Activated CD4-positive, CD25-positive, alpha-beta regulatory T cell treated with anti-CD3 and anti-CD28 coated beads, Interleukin-2, amount 50 U/mL, for 72 hours (primary cell): ENCODE measurements at places on chromosomes 2 and 18.
A peak's percentile ranks its signal among the peaks of the same experiment; 100 is the strongest.

DNA sequence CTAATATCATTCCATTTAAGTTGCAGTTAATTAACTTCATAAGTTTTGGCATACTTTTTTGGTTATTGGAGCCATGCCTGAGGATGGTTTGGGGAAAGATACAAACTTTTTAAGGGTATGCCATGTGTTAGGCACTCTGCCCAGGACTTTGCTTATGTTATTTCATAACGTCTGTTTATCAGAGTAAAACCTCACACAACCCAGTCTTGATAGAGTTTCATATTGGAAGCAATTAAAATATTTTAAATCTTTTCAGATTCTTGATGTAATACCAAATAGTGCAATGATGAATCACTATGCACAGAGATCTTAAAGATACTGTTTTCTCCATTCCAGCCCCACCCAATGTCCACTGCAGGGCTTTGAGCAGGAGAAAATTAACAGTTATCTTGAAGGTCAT is 529.1 kb upstream of the HNMT start:
- no peak for DNase-seq

DNA sequence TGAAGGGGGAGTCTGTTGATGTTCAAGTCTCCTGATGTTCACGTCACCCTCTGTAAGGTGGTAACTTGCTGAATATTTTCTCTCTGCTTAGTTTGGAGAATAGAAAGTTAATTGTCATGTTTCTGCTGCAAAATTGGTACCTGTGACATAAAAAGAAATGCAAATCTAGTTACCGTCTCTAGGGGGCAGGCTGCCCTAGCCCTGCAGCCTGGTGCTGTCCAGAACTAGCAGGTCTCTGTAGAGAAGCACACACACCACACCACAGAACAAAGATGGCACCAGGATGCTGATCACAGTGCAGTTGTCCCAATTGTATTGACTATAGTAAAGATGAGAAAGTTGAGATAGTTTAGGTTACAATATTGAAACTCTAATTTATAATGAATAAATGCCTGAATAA is 47.0 kb downstream of the SLC9A4 start:
- no peak for DNase-seq

GRCh38 chr18:27599202-27599829 is 414.2 kb upstream of the CHST9 start:
- no peak for DNase-seq

- DNase-seq: no peak
Measured at GRCh38 chr2:1887106-1887505, 142.8 kb upstream of the PXDN start.

- DNase-seq: no peak
Measured at GRCh38 chr18:39340418-39340817, 1774.8 kb upstream of the CELF4 start.

DNA sequence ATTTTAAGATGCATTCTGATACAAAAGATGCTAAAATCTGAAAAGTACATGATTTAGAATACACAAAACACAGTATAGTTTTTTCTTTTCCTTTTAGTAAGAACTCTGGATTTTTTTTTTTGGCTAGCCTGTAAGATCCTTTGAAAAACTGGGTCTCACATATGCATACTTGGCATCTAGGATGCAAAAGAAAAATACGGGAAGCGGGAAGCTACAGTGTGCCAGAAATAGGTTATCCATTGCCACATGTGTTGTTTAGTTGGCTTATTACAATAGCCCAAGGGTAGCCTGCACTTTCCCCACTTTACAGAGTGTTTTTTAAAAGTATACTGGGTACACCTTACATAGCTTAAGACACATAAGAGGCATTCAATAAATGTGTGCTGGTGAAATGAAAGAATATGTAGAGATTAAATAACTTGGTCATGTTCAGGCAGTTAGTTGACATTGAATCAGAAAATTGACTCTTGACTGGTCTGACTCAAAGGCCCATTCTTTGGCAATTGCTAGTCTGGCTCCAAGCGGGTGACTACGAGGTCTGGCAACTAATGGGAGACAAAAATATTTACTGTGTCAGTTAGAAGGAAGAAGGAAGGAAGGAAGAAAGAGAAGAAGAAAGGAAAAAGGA is 286.8 kb upstream of the TRIB2 start:
- DNase-seq: no peak

DNA sequence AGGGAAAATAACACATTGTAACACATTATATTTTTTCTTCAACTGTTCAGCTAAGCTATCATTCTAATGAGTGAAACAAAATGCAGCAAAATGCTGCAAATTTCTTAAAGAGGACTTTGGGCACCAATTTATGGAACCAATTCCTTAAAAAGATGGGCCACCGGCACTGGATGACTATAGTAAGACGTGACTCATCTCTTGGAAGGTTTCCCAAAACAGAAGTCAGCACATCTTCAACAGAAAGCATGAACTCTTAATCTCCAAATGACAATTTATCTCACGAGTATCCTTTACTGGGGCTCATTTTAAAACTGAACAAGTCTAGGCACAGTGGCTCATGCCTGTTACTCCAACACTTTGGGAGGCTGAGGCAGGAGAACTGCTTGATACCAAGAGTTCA is 213.4 kb downstream of the CDH20 start:
- DNase-seq: no peak

DNA sequence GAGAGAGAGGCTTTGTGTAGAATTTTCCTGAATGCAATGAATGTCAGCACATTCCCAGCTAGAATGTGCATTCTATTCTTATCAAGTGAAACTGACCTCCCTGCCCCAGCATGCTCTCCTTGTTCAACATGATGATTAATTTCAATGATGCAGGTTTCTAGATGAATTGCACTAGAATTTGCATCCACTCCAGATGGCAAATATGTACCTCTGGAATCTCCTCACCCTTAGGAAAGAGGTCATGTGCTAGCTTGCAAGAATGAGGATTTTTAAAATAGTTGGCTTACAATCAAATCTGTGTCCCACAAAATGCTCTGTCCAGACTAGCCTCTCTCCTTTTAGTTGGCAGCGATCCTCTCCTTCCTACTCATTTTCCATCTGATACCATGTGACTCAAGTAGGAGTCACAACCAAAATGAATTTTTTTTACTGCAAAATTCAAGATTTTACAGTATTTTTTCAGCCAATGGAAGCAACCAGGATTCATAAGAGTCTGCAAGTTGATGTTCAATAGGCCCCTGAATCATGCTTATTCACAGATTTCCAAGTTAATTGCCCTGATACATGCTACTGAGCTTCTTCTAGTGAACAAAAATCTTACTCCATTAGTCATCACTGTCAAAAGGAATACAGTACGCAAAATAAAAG is 21.0 kb upstream of the STAT4 start:
- no peak for DNase-seq

DNA sequence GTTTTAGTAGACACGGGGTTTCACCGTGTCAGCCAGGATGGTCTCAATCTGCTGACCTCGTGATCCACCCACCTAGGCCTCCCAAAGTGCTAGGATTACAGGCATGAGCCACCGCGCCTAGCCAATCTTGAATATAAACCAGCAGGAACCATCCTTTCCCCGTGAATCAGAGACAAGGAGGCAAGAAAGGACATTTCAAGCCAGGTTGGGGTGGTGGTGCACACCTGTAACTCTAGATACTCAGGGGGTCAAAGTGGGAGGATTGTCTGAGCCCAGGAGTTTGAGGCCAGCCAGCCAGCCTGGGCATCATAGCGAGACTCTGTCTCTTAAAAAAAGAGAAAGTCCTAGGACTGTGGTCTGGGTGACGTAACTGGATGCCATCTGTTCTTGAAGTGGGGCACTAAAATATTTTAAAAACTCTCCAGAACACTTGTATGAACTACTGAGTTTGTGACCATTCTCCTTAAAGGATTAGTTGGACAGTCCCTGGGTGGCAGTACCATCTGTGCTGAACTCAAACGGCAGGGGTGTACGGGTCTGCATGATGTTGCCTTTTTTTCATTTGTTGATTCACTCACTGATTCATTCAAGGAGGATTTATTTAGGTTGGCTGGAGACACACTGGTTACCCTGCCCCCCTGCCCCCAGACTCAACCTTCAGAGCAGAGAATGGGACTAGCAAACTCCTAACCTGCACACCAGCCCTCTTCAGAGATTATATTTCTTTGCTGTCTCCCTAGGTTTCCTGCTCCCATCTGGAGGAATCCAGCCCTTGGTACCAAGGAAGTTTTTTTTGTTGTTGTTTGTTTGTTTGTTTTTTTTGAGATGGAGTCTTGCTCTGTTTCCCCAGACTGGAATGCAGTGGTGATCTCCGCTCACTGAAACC is 2.9 kb upstream of the TLX2 start:
- DNase-seq: no peak

DNA sequence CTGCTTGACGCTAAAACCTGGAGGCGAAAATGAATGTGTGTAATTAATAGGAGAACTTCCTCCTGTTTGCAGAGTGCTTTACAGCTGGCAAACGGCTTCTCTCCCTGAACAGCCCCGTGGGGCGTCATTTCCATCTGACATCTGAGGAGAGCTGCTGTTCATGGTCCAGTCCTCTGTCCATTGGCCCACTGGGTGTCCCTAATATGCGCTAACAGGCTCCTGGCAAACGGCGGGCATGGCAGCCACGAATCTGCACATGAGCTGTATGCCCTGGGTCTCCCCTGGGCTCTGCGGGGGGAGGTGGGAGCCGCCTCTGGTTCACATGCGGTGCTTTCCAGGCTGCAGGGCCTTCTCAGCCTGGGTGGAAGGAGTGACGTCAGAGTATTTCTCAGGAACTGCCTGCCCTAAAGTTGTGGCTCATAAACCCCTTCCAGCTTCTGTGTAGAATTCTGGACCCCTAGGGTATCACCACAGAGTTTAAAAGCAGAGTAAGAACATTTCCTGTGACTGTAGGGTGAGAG is 73.2 kb downstream of the LRRFIP1 start:
- peak; percentile 52 for DNase-seq

GRCh38 chr18:47174545-47175116 is 1.5 kb downstream of the IER3IP1 start:
- DNase-seq: no peak

DNA sequence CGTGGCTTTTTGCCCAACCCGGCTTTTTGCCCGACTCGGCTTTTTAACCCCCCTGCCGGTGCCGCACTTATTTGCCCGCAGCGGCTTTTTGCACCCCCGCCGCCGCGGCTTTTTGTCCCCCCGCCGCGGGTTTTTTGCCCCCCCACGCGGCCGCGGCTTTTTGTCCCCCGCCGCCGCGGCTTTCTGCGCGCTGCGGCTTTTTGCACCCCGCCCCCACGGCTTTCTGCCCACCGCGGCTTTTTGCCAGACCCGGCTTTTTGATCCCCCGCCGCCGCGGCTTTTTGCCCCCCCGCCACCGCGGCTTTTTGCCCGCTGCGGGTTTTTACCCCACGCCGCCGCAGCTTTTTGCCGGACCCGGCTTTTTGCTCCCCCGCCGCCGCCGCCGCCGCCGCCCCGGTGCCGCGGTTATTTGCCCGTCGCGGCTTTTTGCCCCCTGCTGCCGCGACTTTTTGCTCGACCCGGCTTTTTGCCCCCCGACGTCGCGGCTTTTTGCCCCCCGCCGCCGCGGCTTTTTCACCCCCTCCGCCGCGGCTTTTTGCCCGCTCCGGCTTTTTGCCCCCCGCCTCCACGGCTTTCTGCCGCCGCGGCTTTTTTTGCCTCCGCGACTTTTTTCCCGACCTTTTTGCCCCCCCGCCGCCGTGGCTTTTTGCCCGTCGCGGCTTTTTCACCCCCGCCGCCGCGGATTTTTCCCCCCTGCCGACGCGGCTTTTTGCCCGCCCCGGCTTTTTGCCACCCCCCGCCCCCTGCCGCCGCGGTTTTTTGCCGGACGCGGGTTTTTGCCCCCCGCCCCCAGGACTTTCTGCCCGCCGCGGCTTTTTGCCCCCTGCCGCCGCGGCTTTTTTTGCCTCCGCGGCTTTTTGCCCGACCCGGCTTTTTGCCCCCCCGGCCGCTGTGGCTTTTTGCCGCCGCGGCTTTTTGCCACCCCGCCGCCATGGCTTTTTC is 2786.5 kb downstream of the RPIA start:
- no peak for DNase-seq

- no peak for DNase-seq
Measured at GRCh38 chr18:54843314-54843713, 15.0 kb downstream of the RAB27B start.

GRCh38 chr2:1563084-1563857 is 150.0 kb downstream of the TPO start:
- DNase-seq: peak; percentile 11

DNA sequence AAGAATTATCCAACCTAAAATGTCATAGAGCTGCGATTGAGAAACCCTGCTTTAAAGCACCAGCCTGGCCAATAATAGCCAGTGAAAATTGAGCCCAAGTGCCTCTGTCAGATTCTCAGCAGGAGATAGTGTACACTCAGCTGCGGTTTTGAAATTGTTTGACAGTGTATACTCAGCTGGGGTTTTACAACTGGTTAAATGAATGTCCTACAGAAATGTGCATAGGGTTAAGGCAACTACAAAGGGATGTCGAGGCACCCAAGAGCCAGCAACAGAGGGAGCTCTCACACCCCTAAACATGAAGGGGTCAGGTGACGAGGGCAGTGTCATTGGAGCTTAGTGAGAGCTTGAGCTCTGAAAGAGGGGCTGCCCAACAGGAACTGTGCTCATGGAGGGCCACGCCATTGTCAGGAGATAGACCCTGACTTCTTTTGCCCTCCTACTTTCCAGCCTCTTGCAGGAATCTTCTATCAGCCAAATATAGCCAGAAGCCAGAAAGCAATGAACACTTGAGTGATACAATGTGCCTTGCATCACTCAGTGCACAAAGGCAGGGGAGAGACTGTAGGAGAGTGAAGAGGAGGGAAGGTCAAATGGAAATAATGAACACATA is 15.1 kb downstream of the ACTG2 start:
- DNase-seq: no peak

GRCh38 chr2:25375371-25375988 is 33.8 kb upstream of the DNMT3A start:
- no peak for DNase-seq

DNA sequence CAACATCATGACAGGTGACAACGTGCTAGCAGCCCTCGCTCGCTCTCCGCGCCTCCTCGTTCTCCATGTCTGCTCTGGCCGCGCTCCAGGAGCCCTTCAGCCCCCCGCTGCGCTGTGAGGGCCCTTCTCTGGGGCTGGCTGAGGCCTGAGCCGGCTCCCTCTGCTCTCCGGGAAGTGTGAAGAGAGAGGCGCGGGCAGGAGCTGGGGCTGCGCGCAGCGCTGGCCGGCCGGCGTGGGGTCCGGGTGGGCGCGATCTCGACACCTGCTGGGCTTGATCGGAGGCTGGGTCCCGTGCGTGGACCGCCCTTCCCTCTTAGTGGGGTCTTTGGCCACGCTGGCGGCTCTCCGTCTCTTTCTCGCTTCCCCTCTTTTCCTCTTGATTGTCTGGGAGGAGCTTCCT is 195.5 kb downstream of the ANKRD30BL start:
- no peak for DNase-seq

GRCh38 chr2:130728007-130728454 is 839 bp upstream of the GPR148 start:
- no peak for DNase-seq

DNA sequence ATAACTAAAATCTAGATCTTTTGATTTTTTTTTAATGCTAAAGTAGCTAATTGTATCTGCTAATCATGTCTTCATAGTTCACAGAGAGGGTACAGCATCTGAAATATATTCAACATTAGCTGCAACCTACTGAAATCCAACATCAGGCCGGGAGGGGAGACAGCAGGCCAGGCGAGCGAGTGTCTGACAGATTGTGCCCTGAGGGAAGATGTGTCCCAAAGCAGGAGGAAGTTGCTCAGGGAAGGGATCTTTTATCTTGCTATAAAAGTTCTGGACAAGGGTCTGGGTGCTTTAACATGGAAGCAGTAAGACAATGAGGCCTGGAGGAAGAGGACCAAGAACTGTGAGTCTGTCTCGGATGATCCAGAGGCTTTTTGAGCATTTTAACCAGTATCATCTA is 274.1 kb downstream of the AFF3 start:
- no peak for DNase-seq

- no peak for DNase-seq
Measured at GRCh38 chr2:85864654-85865053, 24.1 kb downstream of the ST3GAL5 start.

- no peak for DNase-seq
Measured at GRCh38 chr2:235463893-235464292, 29.9 kb upstream of the AGAP1 start.
